ENCODE measurements at places on chromosomes 4 and X. TPM values are rescaled to one million over a fixed set of nuclear protein-coding genes. Genes with fewer than 3 reads are reported as not detected.

SHISA3 gene
- 1.9 TPM for total RNA-seq

DNA sequence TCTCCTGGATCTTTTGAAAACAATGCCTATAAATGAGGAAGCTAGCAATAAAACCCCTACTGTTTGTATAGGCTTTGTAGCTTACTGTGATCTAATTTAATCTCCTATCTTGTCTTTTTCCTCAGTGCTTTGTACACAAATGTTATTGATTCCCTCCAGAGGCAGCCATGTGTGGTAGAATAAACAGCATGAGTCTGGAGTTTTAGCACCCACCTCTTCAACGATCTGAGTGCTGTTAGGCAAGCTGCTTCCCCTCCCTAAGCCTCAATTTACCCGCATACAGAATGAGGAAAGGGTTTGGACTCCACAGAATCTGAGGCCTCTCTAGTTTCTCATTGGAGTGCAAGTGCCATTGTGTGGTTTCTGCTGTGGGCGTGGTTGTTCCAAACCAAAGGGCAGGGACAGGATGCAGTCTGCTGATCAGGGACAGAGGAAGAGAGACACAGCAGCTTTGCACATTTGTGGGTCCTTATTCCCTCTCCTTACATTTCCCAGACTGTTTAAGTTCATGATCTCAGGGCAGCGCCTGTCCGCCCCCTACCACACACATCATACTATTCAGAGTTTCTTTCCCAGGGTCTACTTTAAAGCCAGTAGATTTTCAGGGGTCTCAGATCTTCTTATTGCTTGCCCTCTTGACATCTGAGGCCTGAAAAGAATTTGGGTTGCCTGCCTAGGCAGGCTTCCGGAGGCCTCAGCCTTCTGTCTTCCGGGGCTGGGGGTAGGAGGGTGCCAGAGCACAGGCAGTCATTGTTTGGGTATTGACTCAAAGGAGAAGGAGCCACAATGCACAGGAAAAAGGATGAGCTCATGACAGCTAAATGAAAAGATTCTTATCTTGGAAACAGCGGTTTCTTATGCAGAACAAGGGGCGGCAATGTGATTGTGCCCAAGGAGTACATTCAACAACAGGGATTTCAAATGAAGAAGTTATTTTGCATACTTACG is 114.9 kb upstream of the TEX13D start:
- H3K27me3 ChIP-seq, result no peaks in the 10 kb centered on the region
- no peaks in the 10 kb centered on the region for H3K36me3 ChIP-seq
- DNase-seq, result no peak
- peaks cover 4% of the 10 kb centered on the region for H3K4me1 ChIP-seq
- H3K27ac ChIP-seq, result peak overlapping the region; percentile 47

DNA sequence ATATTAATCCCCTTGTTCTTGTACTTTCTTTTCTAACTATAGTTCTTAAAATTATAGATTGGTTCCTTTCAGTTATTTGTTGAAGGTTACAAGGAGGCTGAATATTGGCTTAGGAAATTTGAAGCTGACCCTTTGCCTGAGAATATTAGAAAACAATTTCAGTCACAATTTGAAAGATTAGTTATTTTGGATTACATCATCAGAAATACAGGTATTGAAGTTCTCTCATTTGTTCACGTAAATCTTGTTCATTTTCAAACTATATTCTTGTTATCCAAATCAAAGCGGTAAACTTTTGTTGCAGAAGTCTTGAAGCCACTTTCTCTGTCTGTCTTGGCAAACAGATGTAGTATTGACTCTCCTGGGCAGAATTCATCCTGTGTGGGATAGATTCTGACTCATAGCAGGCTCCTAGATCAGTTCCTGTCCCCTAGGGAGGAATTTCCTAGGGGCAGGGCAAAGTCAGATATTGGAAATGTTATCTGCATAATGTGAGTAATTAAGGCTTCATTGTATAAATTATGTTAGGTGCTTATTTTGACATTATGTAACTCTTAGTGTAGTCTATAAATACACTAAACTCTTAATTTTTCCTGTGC is 25.2 kb downstream of the PI4K2B start:
- H3K36me3 ChIP-seq, result peaks cover 63% of the 10 kb centered on the region
- no peak for DNase-seq
- no peak overlapping the region for H3K27ac ChIP-seq
- no peaks in the 10 kb centered on the region for H3K27me3 ChIP-seq

DNA sequence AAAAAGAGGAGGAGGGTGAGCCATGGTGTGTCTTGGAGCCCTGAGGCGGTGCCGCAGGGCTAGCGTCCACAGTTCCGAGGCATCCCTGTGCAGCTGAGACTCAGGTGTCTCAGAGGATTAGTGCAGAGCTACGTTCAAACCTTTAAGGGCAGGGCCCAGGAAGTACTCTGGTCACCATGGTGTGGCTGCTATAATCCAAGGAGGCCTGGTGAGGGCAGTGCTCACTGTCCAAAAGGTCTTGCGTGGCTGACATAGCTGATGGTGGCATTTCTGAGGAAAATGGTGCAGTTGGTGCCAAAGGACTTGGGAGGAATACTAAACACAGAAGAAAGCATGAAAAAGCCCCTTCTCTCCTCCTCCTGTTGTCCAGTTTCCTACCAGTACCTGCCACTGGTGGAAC is 146.9 kb downstream of the DCHS2 start:
- no peak overlapping the region for H3K27ac ChIP-seq
- H3K36me3 ChIP-seq, result no peaks in the 10 kb centered on the region
- H3K27me3 ChIP-seq, result no peaks in the 10 kb centered on the region
- H3K4me3 ChIP-seq, result no peak overlapping the region
- DNase-seq, result no peak

Measured in left lung (tissue), 14 donors.